Stimulated activated CD4-positive, alpha-beta T cell treated with anti-CD3 and anti-CD28 coated beads, Interleukin-1b, Interleukin-23, amount 100 ng/mL, for 1 hour (primary cell): ENCODE measurements at places on chromosomes 1 and 21.

DNA sequence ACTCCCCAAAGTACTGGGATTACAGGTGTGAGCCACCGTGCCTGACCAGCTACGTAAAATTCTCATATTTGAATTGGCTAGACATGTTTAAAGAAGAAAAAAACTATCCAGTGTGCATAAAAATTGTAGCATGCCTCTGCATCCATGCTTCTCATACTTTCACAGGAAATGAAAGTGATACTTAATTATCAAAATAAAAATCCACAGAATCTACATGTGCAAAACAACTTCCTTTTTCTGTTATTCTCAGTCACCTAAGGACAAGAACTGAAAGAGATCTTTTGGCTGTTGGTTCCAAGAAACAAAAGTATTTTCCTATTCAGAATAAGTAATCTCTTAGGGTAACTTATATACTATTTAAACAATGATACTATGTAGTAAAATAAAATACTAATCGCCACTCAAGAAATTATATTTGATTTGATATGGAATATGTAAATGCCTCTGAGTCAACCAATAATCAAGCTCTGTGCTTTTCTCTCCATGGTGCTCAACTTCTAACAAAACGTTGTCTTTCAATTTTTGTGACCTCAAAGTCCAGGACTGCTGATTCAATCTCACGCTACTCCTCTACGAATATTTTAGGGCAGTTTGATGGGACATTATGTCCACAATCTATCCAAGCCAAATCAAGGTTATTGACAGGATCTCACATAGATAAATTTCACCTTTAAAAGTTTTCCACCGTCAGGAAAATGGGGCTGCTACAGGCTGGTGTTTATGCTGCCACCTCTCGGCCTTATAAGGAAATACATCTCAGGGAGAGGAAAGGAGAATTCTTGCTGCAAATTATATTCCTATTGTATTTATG lies 102.7 kb downstream of the ZNF281 start:
- no peak for DNase-seq

GRCh38 chr1:85550784-85551516 lies 29.6 kb upstream of the CCN1 start:
- DNase-seq = no peak

- no peak for DNase-seq
Measured at GRCh38 chr21:39336457-39337008, 12.4 kb downstream of the HMGN1 start.

- DNase-seq = no peak
Measured at GRCh38 chr1:231606712-231607111, 19.9 kb upstream of the DISC1 start.

- no peak for DNase-seq
Measured at GRCh38 chr1:212814537-212815334, 23.0 kb downstream of the TATDN3 start.

DNA sequence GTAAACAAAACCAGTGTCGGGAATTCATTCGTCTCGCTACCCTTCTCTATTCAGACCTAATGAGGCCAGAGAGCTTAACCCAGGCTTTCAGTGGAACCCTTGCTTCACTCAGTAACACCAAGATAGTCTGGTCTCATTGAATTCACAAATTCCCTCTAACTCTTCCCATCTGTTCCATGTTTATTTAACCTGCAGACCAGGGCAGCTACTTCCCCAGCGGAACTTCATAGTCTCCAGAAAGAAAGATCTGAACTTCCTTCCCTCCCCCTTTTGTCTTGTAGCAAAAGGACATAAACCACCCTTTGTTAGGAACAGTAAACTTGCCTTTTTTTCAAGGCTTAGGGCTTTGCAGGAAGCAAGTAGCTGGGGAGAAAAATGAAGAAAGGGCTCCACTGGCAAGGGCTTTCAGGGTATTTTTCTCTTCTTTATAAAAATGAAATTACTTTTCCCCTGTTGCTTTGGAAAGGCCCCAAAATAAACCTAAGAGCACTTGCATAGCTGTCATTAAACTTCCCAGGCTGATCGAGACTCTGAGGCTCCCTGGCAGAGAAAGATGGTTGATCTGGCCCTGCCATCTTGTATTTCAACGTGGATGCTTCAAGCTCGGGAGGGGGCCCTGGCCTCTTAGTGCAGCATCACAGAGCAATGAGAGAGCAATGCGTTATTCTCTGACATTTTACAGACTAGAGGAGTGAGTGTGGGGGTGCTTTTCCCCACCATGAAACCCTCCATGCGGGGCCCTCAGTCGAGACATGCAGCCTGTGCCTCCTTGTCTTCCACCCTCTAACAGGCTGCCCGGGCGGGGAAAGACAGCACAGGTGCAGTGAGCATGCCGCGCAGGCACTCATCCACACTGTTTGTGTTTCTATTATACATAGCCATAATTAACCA lies 30.0 kb downstream of the MIS18A start:
- DNase-seq = no peak

- DNase-seq = no peak
Measured at GRCh38 chr1:232664844-232665777, 35.2 kb upstream of the SIPA1L2 start.

GRCh38 chr1:206504363-206504713 lies 3.0 kb upstream of the RASSF5 start:
- DNase-seq = no peak

- no peak for DNase-seq
Measured at GRCh38 chr1:43978551-43979260, at the start of gene B4GALT2. B4GALT2 (plus strand) TSS chr1:43979210; CDS start chr1:43981161, 1,951 bp downstream.

- no peak for DNase-seq
Measured at GRCh38 chr1:203584035-203584434, 42.6 kb upstream of the ATP2B4 start.

DNA sequence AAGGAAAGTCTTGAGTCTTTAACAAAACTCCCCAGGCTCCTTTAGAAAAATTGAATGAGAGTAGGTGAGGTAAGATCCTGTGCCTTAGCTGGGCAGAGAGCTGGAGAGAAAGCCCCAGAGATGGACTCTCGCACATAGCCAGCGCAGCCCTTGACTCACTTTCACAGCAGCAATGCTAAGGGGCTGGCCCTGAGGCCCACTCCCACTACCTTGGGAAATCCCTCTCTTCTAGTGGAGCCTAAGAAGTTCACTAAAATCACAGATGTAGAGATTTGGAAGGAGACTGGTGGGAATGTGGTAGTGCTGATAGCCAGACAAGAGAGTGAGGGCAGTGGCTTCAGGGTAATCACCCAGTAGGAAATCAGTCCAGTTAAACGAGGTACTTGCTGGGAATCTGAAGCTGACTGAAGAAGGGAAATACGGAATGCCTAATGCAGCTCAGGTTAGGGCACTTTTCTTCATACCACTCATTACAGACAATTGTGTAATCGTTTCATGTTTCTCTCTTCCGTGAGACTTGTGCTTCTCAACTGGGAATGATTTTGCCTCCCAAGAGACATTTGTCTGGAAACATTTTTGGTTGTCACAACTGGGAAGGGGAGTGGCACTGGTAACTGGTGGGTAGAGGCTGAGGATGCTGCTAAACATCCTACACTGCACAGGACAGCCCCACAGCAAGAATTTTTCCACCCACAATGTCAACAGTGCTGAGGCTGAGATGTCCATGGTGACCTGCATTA lies 42.4 kb upstream of the LRRC8C start:
- DNase-seq = no peak

GRCh38 chr1:200901796-200902444 lies 7.2 kb downstream of the INAVA start:
- no peak for DNase-seq

- DNase-seq = no peak
Measured at GRCh38 chr1:245606157-245606725, 451.5 kb downstream of the KIF26B start.

DNA sequence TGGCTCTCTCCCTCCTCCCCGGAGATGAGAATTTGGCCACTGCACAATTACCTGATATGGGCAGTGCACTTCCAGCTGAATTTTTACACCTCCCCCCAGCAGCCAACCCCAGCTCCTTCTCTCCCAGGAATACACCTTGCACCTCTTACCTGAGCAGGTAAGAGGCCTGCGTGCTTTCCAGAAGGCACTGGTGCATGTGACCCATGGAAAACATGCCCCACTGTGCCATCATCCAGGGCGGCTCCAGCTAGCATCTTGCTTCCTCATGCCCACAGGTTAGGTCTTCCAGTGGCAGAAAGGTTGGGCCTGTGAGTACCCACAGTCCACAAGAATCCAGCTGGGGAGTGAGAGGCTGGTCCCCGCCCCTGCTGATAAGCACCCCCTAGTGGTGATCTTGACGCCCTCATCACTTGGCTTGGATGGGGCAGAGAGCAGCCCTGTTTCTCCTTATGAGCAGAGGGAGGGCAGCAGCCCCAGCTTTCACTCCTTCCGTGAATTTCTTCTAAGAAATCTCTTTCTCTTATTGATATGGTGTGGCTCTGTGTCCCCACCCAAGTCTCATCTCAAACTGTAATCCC lies 57.8 kb downstream of the EDARADD start:
- no peak for DNase-seq

- no peak for DNase-seq
Measured at GRCh38 chr1:151512326-151512725, 1.1 kb downstream of the CGN start.

DNA sequence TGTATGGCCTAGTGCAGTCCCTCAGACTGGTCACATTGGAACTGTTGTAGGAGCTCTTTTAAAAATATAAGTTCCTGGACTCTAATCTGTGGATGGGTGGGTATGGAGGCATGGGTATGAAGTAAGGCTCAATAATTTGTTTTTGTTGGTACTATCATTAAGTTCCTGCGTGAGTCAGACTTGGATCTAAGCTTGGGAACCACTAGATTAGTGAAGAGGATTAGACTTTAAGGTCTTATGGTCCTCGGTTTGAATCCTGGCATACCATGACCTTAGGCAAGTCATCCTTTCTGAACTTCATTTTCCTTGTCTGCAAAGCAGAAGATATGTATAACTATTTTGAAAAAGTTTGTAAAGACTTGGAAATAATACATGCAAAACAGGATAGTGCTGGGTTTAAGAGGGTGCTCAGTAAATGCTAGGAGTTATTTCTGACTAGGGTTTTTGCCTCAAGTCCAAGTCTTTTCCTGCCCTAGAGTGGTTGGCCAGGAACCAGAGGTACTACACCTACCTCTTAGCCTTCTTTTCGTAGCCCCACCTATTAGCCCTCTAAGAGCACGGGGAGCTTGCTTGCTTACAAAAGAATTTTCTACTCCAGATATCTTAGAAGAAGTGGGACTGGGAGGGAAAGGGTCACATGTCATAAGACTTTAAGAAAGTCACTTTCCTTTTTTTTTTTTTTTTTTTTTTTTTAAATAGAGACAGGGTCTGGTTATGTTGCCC lies 38.6 kb upstream of the METTL18 start:
- no peak for DNase-seq

DNA sequence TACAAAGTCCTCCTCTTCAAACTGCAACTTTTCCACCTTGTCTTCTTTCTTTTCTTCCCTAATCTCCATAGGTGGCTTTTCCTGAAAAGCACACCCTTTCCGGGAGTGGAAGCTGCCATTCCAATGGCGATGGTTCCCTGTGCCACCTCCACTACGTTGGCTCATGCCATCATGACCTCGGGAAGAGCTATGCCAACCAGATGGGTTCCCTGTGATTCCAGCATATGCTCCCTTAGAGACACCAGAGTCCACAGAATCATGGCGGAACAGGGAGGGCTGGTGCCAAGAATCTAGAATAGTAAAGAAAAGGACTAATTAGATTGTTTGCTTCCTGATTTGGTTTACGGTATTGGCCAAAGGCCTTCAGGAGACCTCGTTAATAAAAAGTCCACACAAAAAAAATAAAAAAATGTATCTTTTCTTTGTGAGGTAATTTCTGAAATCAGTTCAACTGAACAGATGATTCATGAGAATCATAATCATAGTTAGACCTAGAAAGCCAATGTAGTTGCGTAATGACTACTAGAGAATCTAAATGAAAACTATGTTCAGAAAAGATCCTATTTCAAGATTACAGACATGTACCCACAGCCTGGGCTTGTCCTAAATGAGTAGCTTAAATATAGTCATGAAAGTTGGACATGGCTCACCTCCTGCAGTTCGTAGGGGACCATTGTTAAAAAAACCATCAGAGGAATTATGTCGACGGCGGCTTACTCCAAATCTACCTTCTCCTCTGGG lies 30.9 kb upstream of the CCDC17 start:
- DNase-seq = no peak

DNA sequence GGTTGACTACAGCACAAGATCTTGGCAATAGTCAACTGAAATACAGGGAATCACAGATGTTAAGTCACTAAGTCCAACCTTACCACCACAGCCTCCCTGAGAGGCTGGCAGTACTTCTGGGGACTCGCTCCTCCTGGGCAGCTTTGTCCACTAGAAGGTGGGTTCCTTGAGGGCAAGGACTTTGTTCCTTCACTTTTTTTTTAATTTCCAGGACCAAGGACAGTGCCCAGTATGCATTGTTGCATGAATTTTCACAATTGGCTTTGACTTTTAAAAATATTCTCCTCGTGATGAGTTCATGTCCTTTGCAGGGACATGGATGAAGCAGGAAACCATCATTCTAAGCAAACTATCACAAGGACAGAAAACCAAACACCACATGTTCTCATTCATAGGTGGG lies 96.7 kb upstream of the IGSF21 start:
- DNase-seq = no peak
